ENCODE measurements at places on chromosomes 2 and 18.

DNA sequence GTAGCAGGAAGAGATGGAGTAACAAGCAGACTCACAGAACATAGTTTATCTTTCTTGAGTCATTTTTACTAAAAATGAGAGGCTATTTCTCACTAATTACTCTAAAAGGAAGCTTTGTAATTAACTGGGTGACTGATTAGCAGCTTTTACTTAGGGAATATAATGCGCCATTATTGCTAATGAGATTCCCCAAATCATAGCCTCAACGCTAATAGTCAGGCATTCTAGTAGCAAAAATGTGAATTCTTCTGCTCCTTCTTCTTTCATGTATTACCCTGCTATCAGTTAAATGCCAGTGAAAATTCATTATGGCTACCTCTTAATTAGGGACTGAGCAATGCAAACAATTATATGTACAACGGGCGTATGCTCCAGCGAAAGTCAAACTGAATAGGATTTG, 349.8 kb downstream of the CDH19 start:
- no peak for DNase-seq

- DNase-seq = no peak
Observed at GRCh38 chr2:45653122-45653913, 1.8 kb downstream of the PRKCE start.

DNA sequence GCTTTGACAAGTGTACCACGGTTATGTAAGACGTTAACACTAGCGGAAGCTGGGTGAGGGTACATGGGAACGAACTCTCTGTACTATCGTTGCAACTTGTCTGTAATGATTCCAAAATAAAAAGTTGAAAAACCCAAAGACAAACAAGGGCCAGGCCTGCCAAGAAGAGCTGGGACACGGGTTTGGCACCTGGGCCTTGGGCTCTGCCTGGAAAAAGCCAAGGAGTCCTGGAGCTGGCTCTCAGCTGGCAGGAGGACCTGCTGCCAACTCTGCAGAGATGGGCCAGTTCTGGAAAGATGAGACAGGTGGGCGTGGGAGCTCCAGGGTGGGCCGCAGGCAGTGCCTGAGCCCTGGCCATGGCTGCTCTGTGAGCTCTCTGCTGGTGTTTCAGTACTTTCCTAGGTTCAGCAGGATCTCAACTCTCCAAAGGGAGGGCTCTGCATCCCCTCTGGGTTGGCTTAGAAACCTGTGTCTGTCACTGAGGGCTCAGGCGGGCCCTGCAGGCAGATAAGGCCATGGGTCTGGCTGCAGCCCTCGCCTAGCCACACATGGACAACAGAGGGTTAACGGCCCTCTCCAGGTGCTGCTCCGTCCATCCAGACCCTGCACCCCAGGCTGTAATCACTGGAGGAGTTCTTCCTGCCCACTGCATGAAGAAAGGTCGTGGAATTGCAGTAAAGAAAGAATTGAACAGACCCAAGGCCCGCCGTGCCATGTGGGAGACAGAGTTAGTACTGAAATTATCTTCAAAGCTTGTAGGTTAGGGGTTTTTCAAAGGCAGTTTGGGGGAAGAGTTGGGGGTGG, 89.9 kb downstream of the RHOB start:
- no peak for DNase-seq

DNA sequence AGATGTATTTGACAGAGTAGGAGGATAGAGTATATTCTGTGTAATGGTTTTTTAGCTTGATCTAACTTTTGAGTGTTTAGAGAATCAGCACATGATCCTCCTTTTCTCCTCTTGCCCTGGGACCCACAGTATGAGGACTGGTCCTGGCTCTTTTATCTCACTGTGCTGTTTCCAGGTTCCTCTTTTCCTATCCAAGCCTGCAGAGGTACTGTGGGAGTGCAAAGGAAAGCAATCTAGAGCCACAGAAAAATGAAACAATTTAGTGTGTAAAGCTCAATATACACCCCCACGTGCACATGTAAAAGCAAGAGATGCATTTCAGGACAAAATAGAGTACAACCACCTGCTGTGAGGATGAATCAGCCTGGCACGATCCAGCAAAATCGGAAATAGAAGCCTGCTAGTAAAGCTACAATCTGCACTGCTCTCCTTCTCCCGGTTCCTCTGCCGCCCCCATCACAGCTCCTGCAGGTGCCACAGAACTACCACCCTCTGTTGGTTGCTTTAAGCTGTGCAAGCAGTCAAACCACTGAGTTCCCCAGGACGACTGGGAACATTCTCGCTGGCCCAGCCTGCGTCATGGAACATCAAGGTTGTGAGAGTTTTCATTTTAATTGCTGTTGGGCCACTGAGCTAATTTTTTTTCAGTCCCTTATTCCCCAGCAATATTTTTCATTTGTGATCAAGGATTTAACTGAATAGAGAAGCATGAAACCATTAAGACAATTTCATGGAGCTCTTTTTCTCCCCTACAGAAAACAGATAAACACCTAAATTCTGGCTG, 47.8 kb upstream of the MAPRE3 start:
- peak; percentile 27 for DNase-seq

- DNase-seq = no peak
Observed at GRCh38 chr18:3660739-3661515, 211.0 kb downstream of the TGIF1 start.

- no peak for DNase-seq
Observed at GRCh38 chr2:69375494-69376353, 11.3 kb downstream of the GFPT1 start.

DNA sequence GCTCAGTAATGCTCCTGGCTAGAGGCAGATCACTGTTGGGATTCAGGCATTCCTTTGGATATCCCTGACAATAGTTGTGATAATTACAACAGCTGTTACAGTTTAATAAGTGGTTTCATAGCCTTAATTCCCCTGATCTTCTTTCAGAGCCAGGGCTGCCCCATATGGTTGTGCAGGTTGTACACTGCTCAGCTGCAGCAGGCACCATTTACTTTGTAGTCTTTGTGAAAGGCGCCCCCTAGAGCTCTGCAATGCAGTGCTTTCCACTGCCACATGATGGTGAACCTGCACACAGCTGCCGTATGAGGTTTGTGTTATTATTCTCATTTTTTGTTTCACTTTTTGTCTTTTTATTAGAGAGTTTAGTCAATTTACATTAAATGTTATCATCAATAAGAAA, 239.1 kb downstream of the KCNS3 start:
- DNase-seq = no peak

DNA sequence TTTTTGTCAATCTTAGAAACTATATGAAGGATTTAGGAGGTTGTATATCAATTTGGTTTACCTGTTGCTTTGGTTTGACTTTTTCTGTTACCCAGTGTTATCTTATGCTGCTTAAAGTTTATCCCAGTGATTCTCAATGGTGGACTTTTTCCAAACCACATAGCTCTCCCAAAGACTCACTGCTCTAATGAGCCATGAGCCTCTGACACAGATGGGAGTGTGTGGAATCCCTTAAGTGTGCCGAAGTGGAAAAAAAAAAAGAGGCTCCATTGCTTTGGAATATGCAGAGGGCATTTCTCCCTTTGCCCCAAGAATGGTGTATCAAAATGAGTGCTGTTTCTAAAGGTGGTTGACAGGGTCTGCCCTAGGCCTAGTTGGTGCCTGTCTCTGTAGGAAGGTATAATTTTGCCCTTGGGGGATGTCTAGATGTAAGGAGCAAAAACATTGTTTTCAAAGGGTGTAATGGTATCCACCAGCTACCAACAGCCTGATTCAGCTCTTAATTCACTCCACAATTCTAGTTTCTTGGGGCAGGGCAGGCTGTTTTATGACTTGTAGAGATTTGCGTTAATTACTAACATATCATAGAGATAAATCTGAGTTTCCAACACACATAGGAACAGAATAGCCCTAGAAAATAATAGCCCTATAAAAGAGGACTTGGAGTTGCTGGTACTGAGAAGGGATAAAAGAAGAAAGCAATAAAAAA, 64.3 kb upstream of the CYP26B1 start:
- no peak for DNase-seq

DNA sequence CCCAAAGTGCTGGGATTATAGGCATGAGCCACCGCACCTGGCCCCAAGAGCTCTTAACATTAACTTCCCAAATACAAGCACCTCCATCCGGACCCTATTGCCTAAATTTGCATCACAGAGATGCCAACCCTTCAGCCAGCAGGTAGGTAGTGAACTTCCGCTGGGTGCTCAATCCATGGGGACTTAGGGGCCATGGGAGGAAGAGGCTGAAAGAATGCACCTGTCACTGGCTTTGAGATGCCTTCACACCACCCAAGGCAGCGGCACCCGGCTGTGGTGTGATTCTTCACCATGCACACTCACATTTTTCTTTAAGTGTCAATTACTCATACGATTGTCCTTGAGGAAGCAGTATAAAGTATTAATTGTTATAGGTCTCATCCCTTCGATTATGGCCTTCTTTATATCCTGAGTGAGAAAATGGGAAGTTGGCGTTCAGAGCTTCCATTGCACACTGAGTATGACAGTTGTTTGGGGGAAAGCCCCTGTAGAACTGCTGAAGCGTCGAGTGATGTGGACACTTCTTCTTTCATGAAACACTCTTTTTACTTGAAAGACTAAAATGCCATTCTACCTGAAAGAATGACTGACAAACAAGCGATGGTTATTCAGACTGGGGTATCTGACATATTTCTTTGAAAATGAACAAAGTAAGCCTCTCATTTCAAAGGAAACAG, 51.8 kb upstream of the BIN1 start:
- no peak for DNase-seq

GRCh38 chr2:146068051-146068450, 1548.1 kb upstream of the ZEB2 start:
- no peak for DNase-seq

- DNase-seq = no peak
Observed at GRCh38 chr2:127479219-127479825, 47.0 kb downstream of the IWS1 start.

DNA sequence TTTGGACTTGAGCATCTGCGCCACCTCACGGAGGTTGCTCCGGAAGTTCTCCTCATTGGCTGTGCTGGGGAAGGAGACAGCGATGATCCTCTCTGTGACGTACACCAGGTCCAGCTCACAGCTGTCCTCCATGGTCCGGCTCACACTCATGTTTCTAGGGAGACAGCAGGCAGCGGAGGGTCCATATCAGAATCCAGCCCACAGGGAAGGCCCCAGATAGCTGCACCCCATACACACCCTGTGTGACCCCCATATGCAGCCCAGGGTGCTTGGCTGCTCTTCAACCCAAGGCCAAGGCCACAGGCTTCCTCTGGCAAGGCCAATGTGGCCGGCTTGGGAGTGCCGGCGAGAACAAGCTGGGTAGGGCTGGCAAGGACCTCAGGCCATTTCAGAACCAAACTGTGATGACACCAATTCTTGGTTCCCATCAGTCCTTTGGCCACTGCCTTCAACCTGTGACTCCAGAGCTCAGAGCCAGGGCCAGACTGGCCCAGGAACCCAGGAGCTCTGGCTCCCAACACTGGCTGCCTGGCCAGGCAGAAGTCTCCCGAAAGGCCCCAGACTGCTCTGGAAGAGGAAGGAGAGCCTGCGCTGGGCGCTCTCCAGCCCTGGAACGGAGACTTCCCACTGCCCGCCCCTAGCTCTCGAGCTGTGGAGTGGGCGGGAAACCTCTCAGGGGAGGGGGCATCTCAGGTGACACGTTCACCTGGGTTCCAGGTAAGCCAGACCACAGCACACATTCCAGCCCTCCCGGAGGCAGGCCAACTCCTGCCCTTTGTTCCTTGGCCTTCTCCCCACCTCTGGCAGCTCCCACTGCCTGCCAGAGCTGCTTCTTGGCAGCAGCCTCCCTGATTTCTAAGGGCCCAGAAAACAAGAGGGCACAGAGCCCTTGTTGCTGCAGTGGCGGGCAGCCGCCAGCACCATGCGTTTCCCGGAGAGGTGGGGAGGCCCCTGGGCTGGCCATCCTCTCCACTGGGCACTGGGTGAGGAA, 104.7 kb downstream of the TNS1 start:
- no peak for DNase-seq

DNA sequence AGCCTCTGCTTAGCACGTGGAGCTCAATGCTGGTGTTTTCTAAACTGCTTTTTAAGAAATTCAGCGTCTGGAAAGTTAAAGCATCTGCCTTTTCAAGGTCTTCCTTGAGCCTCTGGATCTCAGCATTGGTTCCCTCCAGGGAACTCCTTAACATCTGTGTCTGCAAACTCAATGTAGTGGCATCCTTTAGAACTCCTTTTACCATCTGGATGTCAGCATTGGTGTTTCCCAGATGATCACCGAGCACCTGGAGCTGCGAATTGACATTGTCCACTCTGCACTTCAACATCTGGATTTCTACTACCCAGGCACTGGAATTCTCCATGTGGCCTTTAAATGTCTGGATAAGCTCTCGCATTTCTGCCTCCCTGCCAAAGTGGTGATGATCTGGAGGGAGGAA, 3.7 kb downstream of the CLEC4F start:
- no peak for DNase-seq

- no peak for DNase-seq
Observed at GRCh38 chr18:72542984-72543356, 1.2 kb downstream of the CBLN2 start.

DNA sequence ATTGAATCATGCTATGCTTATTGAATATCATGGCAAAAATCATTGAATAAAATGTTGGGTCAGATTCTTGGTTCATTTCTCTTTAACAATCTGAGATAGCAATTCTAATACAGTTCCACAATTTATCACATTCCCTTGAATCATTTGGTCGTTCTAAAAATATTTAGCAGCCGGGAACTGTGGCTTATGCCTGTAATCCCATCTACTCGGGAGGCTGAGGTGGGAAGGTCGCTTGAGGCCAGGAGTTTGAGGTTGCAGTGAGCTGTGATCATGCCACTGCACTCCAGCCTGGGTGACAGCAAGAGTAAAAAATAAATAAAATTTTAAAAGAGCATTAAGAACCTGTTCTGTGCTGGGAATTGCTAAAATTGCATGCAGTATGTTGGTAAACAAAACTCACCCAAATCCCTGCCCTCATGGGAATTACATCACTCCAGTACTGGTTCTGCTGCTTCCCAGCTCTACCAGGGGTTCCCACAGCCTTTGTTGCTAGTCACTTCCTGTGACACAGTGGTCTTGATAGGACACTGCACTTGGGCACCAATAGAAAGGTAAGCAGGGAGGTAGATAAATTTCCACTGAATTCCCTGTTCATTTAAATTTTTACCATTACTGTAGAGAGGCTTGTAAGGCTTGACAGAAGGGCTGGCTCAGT, 200.4 kb downstream of the CTNNA2 start:
- DNase-seq = no peak

GRCh38 chr18:51029378-51029693, 677 bp upstream of the SMAD4 start:
- DNase-seq = no peak

DNA sequence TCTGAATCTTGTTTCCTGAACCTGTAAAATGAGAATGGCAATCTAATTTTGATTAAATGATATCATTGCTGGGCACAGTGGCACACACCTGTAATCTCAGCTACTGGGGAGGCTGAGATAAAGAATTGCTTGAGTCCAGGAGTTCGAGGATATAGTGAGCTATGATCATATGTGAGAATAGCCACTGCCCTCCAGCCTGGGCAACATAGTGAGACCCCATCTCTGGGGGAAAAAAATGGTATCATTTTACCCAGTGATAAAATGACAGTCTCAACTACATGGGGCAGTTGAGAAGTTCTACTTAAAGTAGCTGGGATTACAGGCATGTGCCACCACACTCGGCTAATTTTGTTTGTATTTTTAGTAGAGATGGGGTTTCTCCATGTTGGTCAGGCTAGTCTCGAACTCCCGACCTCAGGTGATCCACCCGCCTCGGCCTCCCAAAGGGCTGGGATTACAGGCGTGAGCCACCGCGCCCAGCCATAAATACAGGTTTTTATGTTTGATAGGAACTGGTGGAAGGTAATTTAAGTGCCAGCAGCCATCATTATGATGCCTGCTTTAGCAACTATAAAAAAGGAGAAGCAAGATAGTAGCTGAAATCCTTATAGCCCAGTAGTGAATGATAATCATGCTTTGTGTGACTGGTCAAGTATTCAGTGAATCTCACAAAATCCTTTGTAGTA, 17.0 kb downstream of the BZW1 start:
- no peak for DNase-seq
